Stimulated activated CD4-positive, alpha-beta T cell treated with anti-CD3 and anti-CD28 coated beads, TNF-alpha, amount 100 ng/mL, for 48 hours (primary cell): ENCODE measurements at places on chromosomes 6 and 20.

DNA sequence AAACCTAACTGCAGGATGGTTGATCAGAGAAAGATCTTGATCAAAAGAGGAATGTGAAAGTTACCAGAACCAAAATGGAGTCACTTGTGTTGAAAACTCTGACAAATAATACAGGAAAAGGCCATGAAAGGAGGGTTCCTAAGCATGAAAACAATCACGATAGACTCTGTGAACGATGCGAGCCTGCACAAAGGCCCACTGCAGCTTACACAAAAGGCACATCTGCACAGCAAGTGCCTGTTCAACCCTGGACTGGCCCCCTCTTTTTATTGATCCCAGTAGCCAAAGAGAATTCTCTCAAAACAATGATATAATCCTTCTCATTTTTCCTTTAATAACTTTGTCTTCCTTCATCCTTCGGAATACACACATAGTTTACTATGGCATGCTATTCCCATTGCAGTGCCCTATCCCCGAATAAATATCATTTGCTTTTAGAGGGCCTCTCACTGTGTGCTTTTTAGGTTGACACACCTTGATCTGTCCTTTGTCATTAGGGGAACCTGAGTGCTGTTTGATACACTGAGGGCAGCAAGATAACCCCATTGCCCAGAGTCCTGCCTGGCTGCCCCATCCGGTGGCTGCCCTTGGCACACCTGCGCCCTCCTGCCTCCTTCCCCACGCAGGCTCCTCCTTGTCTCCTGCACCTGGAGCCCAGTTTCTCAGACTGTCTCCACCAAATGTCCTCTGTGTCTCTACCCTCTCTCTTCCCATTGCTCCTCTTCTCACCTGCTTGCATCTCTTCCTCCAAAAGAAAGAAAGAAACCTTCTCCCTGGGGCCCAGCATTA is 98.3 kb upstream of the FRMD1 start:
- no peak for DNase-seq

DNA sequence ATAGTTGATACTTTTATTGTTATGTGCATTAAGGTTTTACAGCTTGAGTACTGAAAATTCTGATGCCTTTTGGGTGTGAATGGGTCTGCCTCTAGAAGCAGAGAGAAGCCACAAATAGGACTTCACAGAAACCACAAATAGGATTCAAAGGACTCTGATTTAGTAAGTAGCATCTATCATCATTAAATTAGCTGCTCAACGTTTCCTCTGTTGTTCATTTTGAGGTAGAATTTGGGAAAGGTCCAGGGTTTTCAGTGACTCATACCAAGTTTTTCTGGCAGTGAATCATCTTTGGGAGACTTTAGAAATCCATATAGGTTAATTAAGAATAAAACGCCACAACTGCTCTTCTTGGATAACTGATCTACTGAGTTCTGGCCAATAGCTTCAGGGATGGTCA is 105.1 kb downstream of the PHF3 start:
- no peak for DNase-seq

GRCh38 chr6:118843685-118844390 is 50.1 kb upstream of the ASF1A start:
- no peak for DNase-seq

DNA sequence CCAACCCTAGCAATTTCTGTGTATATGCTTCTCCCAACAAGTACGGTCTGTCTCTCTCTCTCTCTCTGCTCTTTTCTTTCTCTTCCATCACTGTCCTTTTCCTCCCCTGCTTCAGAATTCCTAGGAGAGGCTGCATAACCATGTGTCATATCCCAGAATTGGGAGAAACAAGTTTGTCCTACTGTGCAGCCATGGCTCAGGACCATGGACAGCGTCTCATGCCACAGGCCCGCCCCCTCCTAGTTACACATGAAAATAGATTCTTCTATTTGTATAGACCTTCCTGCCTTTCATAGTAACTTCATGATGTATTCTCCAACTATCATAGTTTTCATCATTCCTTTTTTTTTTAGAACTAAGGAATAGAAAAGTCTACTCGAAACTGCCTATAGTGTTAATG is 98.0 kb downstream of the FNDC1 start:
- no peak for DNase-seq

DNA sequence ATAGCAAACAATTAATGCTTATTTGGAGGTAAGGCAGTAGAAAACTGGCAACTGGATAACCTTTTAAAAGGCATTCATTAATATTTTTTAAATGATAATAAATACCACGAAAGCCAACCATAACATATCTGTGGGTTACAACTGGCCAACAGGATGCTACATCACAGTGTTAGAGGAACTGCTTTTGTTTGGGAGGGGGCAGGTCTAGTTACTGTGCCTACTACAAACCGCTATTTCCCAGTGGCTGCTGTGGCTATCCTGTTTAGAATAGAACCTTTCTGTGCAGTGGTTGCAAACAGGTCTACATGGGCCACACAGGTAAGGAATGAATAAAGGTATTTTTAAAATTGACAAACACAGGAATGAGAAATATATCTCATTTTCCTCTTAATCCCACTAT is 976 bp downstream of the PIGT start:
- no peak for DNase-seq

- peak; percentile 80 for DNase-seq
Observed at GRCh38 chr6:39228992-39229767, at the start of gene KCNK5. KCNK5 (minus strand) TSS chr6:39229475; CDS start chr6:39229111, 364 bp downstream.

GRCh38 chr6:141688916-141689315 is 443.8 kb upstream of the GJE1 start:
- no peak for DNase-seq

GRCh38 chr6:98985391-98985790 is 37.6 kb upstream of the FBXL4 start:
- DNase-seq, result no peak
